Melanocyte of skin (primary cell): ENCODE measurements at places on chromosomes 3 and 15. TPM values are rescaled to one million over a fixed set of nuclear protein-coding genes. Genes with fewer than 3 reads are reported as not detected.

The OR5K2 gene
- not detected in 2 replicates for total RNA-seq

The GOLGA8H gene
- 0.15 and 0.33 TPM in 2 replicates for total RNA-seq

The RFX7 gene
- total RNA-seq, result 7.3 and 8.9 TPM in 2 replicates

The CRBN gene
- total RNA-seq, result 38.0 and 48.1 TPM in 2 replicates

The SLC27A2 gene
- not detected in 2 replicates for total RNA-seq

The LTF gene
- total RNA-seq, result 0.15 TPM in 1 of 2 replicates, not detected in the other

The CISH gene
- total RNA-seq, result 0.67 and 1.1 TPM in 2 replicates

The OSTN gene
- total RNA-seq, result not detected in 2 replicates

The SNAP23 gene
- total RNA-seq, result 103 and 119 TPM in 2 replicates

The AGBL1 gene
- 0.69 and 0.73 TPM in 2 replicates for total RNA-seq

The P2RY13 gene
- total RNA-seq, result not detected in 2 replicates

The CYP1A2 gene
- under 0.01 TPM in 1 of 2 replicates, not detected in the other for total RNA-seq

The FRMD5 gene
- 12.0 and 14.2 TPM in 2 replicates for total RNA-seq

The CKMT1B gene
- 0.31 TPM in 1 of 2 replicates, not detected in the other for total RNA-seq

The P2RY1 gene
- total RNA-seq, result 2.4 and 5.1 TPM in 2 replicates

The GCHFR gene
- 1.7 and 2.5 TPM in 2 replicates for total RNA-seq

The RBM6 gene
- 45.3 and 53.1 TPM in 2 replicates for total RNA-seq
